Fibroblast of skin of left quadriceps (primary cell): ENCODE measurements at places on chromosomes 11 and 22.

- no peak for DNase-seq
Measured at GRCh38 chr22:34333285-34333684, 413.0 kb upstream of the LARGE1 start.

GRCh38 chr11:47374720-47375019 lies 3.7 kb downstream of the SPI1 start:
- DNase-seq, result no peak

GRCh38 chr11:59999691-60000090 lies 17.3 kb upstream of the OOSP4B start:
- DNase-seq, result no peak

- no peak for DNase-seq
Measured at GRCh38 chr11:126186708-126187529, 24.5 kb downstream of the RPUSD4 start.

DNA sequence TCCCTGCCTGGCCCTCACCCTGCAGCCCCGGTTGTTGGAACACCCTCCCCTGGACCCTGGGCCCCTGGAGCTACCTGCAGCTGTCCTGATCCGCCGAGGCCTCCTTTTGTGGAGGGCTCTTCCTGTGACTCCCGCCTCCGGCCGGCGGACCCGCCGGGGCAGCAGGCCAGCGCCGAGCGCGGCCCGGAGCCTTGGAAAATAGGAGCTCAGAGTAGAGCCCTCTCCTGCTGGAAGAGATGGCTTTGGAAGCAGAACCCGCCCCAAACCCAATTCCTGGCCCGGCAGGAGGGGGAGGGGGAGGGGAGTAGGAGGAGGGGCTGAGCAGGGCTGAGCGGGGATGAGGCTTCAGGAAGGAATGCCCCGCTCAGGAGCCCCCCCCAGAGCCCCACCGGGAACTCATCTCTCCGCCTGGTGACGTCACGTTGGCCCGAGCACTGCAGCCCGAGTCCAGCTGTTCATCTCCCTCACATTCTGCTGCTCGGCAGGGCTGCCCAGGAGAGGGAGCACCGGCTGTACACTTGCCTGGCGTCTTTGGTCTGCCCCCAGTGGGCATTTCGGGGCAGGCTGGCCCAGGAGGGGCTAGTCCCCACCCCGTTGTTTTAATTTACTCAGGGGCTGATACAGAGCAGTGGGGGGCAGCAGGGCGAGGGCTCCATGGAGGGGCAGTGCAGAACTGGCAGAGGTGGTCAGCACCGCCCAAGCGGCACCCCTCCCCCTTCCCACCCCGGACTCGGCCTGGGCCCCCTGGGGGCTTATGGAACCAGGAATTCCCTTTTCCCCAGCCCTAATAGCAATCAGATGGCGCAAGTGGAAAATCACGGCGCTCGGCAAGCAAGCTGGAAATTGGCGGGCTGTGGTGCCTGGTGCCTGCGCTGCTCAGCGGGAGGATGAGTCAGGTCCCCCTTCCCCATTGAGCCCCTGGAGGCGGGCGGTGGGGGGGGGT lies at the start of gene MRGPRF:
MRGPRF (minus strand) TSS at position 238 of the 943 bp plus-strand sequence. CDS start 3,345 bp downstream, outside the sequence.
- peak; percentile 83 for DNase-seq

DNA sequence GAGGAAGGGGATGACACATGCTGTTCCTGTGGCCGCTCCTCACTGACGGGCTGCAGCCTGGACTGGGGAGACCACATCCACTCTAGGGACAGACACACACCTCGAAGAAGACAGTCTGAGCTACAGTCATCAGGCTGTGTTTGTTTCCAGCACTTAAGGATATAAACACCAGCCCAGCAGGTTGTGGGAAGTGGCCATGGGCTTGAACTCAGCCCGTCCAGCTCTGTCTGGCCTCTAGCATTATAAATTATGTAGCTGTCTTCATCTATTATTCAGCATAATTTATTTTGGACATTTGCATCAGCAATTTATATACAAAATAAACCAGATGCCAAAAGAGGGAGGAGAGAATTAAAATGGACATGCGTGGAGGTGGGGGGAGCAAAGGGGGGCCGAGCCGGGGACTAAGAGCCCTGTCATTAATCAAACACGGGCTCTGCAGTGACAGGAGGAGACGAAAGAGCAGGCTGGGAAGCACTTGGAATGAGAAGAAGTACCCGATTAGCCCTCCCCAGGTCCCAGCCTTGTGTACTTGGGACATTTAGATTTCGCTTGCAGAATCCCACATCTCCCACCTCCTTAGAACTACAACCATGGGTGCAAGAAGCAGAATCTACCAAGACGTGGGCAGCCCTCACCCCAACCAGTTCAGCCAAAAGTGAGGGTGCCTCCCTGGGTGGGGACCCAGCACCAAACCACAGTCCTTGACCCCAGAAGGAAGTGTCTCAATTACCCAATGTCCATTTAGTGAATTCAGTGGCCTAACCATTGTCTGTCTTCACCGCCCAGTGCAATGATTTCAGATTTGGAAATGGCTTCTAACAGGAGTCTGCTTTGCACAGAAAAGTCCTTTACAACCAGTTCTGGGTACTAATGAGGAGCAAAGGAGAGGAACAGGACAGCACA lies 309.6 kb downstream of the OPCML start:
- DNase-seq, result no peak

DNA sequence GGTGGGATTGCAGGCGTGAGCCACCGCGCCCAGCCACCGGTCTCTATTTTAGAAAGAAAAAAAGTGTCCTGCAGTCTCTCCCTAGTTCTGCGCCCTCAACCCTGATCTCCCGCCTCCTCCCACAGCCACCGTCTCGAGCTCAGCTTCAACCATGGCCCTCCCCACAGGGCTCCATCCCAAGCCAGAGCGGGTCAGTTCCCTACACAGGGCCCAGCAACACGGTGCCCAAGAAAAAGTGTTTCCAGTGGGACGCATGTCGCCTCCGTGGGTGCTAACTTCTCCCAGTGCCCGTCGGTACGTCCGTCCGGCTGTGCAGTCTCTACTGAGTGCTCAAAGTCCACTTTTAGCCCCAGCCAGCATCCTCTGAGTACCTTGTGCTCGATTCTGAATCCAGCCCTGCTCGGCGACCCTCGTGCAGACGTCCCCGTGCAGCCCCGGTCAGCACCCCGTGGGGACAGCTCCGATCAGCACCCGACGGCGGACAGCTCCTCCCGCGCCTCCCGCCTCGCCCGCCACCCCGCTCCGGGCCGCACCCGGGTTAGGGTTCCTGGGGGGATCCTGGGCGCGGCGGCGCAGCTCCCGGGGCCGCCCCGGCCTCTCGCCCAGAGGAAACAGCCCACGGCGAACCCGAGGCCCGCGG lies 657 bp upstream of the MAPK8IP2 start:
- DNase-seq, result no peak

DNA sequence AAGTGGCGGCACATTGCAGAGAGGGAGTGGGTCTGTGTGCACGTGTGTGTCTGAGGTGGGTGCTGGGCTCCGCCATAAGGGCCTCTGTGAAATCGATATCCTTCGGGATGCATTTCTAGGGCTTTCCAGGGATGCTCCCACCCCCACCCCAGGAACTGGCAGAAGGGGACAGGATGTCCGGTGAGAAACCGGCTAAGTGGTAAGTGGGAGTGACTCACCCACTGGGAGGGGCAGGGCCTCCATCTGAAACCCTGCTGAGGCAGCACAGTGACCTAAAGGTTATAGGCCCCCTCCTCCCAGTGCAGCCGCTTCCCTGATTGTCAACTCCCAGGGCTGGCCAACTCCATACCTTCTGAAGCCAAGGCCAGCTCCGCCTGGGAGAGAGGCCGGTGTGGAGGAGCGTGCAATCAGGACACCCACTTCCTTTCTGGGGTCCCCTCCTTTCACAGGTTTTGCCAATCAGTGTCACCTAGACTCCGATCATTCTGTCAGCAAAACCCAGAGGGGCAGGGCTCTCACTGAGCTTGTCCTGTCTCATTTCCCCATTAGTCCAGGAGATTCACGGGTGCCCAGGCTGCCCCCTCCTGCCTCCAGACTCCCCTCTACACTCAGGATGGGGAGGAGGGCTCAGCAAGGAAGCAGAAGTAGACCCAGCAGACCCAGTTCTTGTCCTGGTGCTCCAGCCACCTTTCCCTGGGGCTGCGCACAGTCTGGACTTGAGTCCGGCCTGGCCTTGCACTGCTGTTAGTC lies 44.5 kb downstream of the NECTIN1 start:
- DNase-seq, result no peak

DNA sequence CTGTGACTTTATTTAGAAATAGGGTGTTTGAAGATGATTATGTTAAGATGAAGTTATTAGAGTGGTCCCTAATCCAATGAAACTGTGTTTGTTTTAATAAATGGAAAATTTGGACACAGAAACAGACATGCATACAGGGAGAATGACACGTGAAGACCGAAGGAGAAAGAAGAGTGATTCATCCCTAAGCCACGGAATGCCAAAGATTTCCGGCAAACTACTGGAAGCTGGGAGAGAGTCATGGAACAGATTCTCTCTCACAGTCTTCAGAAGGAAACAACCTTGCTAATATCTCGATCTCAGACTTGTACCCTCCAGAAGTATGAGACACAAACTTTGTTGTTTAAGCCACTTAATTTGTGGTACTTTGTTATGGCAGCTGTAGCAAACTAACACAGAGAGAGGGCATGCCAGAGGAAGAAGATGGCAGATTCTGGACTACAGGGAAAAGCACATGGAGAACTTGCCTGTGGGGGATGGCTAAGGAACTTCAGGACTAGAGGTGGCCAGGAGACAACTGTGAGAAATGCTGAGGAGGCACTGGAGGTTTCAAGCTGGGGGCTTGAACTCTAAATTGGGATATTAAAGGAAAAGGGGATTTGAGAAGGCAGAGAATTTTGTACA lies 733.5 kb upstream of the CCDC90B start:
- peak; percentile 50 for DNase-seq

GRCh38 chr11:128928400-128928799 lies 14.3 kb downstream of the TP53AIP1 start:
- no peak for DNase-seq

DNA sequence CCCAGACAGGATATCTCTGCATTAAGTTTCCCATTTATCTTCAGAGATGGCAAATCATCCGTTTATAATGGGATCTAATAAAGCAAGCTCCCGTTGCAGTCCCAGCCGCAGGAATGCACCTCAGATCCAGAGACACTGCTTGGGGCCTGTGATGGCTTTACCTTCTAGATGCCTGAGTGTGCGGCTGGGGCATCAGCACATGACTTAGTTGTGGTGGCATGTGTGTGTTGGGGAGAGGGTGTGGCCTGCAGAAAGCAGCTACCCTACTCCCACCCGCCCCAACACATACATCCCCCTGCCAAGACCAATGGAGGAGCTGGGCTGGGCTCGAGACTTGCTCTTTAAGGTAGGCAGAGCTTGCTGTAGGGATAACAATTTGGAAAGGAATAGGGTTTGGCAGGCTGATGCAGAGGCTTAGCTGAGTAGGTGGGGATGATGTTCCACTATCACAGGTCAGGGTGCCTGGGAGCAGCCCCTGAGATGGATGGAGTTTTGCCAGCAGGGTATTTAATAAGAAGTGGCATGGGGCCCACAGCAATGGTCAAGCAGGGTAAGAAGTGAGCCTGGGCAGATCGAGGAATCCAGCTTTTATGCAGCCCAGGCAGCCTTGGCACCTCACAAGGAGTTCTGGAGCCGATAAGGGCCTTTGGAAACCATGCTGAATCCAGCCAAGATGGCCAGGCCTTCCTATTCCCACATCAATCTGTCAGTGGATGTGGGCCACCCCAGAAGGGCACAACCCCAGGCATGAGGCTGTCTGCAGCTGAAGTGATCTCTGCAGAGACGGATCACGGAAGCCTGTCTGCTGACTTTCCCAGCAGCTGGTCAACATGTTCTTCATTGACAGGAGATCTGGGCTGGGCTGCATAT lies 601.3 kb downstream of the BUD13 start:
- DNase-seq, result no peak

- no peak for DNase-seq
Measured at GRCh38 chr22:49204599-49205482, 622.8 kb downstream of the BRD1 start.

GRCh38 chr22:36064358-36064757 lies 35.7 kb upstream of the RBFOX2 start:
- DNase-seq, result no peak

DNA sequence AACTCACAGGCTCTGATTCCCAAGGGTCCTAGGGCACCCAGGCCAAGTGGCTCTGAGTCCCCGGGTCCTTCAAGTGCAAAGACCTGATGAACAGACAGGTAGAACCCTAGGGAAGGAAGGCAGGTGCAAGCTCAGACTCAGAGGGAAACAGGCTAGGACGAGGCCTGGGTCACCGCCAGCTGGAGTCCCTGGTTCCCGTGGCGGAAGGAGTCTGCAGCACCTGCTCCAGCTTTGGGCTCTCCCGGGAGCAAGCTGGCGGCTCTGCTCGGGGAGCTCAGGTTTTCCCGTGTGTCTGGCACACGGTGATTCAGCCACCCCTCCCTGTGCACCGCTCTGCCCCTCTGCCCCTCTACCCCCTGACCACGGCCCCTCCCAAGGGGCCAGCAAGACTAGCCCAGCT lies 59.8 kb downstream of the WNT7B start:
- no peak for DNase-seq

DNA sequence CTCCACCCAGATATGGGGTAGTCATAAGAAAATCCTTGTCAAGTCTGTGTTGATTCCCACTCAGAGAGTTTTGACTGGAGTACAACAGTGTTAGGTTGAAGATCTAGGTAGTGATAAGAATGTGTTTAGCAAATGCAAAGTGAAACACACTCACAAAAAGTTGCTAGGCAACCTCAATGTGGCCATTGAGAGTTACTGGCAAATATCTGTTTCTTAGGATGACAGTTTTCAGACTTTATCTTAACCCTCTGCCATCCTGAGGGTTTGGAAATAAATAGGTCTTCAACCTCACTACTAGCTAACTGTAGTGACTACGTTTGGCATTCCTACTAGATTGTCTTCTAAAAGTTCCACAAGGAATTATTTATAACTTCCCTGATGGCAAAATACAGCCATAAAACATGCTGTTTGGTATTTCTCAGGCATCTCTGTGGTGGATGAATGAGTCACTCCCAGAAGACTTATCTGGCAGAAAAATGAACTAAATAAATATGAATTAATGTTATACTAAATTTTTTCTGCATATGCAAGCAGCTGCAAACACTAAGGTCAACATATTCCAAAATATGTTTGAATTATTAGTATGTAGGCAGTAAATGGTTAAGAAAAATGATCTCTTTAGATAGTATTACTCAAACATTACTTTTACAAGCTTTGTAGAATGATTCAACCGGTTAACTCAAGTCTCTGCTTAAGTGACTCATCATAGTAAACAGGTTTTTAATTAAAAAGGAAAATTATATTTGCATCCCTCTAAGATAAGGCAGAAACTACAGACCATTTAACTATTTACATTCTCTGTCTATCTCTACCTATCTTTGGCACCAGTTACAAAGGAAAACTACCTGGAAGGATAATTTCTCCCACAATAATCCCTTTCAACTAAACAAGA lies 17.1 kb upstream of the SYTL2 start:
- DNase-seq, result peak; percentile 97

- DNase-seq, result peak; percentile 93
Measured at GRCh38 chr11:107696140-107696539, 15.7 kb downstream of the SLN start.
